ENCODE measurements at places on chromosomes 7 and 10. TPM values are rescaled to one million over a fixed set of nuclear protein-coding genes. Genes with fewer than 3 reads are reported as not detected.

Gene PALD1
- 0.20 TPM for total RNA-seq

Gene SPDYE2
- not detected for total RNA-seq

Gene SAMD9
- 20.9 TPM for total RNA-seq

DNA sequence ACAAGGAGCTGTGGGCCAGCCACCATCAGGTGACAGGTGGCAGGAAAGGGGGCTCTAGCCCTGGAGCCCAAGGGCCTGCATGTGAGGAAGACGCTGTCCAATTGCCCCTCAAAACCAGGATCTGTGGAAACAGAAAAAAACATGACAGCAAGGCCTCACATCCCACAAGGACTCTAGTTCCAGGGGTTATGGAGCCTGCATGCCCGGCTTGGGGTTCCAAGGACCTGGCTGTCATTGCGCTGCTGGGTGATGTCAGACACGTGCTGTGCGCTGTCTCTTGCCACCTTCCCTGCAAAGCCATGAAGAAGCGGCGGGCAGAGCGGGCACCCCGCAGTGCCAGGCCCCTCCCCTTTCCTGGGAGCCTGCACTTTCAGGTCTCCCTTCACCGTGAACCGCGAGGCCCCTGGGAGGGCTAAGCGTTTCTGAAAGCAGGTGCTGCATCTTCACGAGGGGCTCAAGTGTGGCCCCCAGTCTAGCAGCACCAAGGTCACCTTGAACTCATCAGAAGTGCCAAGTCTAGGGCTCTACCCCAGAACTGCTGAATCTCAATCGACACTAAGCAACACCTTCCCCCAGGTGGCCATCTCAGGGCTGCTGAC is 15.1 kb upstream of the CRYGN start:
- no peak overlapping the region for H3K4me3 ChIP-seq
- no peaks in the 10 kb centered on the region for H3K36me3 ChIP-seq
- no peak overlapping the region for H3K27ac ChIP-seq
- no peaks in the 10 kb centered on the region for H3K27me3 ChIP-seq
- no peak for DNase-seq

DNA sequence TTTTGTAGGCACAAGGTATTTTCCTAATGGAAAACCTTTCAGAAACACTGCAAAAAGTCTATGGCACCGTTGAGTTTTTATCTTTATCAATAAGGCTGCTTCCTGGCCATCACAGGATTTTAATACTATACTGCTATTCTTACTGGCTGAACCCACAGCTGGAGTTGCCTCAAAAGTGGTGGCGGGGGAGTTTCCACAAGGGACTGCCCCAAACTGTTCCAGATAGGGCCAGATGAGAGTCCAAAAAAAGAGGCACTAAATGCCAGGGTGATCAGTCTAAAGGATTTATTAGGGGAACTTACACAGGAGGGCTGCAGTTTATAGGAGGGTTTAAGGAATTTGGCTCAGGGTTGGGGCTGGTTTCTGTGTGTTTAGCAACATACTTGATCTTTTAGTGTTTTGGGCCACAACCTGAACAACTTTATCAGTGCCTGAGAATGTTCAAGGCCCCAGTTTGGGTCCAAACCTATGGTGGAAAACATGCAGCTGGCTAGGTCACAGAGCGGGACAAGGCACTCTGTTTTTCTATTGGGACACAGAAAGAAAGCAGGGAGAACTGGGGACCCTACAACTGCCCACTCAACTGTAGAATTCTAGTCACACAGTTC is 41.4 kb downstream of the STAM start:
- peak; percentile 27 for DNase-seq
- no peaks in the 10 kb centered on the region for H3K27me3 ChIP-seq
- no peak overlapping the region for H3K27ac ChIP-seq
- no peak overlapping the region for H3K4me3 ChIP-seq

DNA sequence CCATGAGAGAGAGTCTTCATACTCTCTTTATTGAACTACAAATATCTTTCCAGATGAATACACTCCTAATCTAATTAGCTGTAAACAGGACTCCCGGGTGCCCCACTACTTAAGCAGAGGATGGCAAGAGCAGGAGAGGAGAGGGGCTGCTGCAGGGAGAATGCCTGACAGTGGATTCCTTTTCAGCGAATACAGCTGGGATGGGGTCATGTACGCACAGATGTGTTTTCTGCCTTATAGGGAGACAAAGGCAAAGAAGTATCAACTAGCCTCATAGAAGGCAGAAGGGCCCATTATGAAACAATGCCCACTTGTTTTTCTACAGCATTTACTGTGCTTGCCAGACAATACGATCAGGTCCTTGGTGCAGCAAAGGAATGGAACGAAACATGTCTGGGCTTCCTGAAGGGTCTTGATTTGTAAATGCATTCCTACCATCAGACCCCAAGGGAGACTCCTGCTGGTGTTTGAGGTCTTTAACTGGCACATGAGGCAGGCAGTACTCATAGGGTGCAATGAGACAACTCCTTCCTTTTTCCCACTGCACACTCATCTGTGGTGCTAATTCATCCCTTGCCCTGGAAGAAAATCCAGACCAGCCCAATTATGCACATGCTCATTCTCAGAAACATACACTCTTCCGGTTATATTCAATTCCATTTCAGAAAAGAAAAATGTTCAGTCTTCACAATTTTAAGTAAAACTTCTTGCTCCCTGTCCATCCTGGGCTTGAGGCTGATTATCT is 117.1 kb downstream of the AOAH start:
- DNase-seq = no peak
- H3K4me1 ChIP-seq = peaks cover 43% of the 10 kb centered on the region
- H3K36me3 ChIP-seq = no peaks in the 10 kb centered on the region
- H3K27ac ChIP-seq = peak overlapping the region; percentile 43
- H3K4me3 ChIP-seq = no peak overlapping the region

DNA sequence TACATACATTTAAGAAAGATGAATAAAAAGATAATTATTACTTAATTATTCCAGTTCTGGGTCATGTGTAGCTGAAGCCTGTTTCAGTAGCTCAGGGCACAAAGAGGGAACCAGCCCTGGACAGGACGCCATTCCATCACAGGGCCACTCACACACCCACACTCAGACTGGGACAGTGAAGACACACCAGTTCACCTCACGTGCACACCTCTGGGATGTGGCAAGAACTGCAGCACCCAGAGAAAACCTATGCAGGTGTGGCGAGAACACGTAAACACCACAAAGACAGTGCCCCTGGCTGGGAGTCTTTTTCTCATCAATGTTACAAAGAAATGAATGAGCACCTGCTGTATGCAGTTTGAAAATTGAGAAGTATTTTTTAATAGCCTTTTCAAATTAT is 1.6 kb upstream of the IDI1 start:
- peaks cover 44% of the 10 kb centered on the region for H3K4me1 ChIP-seq
- DNase-seq = peak; percentile 70
- no peak overlapping the region for H3K4me3 ChIP-seq
- H3K27me3 ChIP-seq = no peaks in the 10 kb centered on the region
- H3K36me3 ChIP-seq = peaks cover 6% of the 10 kb centered on the region
- H3K27ac ChIP-seq = peak overlapping the region; percentile 99

GRCh38 chr7:96675548-96675947 is 34.1 kb downstream of the SEM1 start:
- no peaks in the 10 kb centered on the region for H3K4me1 ChIP-seq
- H3K27me3 ChIP-seq = no peaks in the 10 kb centered on the region
- H3K27ac ChIP-seq = no peak overlapping the region
- H3K4me3 ChIP-seq = no peak overlapping the region
- DNase-seq = no peak
- H3K36me3 ChIP-seq = no peaks in the 10 kb centered on the region

DNA sequence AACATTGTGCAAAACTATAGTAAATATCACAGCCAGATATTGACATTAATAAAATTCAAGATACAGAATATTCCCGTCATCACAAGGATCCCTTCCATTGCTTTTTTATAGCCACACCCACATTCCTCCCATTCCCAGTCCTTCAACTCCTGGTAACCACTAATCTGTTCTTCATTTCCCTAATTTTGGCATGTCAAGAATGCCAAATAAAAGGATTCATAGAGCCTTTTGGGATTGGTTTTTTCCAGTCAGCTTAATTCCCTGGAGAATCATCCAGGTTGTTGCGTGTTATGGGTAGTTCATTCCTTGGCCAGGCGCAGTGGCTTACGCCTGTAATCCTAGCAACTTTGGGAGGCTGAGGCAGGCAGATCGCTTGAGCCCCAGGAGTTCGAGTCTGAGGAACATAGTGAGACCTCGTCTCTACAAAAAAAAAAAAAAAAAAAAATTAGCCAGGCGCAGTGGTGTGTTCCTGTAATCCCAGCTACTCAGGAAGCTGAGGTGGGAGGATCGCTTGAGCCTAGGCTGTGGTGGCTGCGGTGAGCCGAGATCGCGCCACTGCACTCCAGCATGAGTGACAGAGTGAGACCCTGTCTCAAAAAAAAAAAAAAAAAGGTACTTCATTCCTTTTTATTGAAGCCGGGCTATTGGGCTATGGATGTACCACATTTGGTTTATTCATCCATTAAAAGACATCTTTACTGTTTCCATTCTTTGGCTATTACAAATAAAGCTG is 2.7 kb downstream of the OGDH start:
- H3K27ac ChIP-seq = no peak overlapping the region
- no peaks in the 10 kb centered on the region for H3K36me3 ChIP-seq
- H3K4me3 ChIP-seq = no peak overlapping the region
- H3K4me1 ChIP-seq = peaks cover 17% of the 10 kb centered on the region
